ENCODE measurements at places on chromosomes 16 and 17.

DNA sequence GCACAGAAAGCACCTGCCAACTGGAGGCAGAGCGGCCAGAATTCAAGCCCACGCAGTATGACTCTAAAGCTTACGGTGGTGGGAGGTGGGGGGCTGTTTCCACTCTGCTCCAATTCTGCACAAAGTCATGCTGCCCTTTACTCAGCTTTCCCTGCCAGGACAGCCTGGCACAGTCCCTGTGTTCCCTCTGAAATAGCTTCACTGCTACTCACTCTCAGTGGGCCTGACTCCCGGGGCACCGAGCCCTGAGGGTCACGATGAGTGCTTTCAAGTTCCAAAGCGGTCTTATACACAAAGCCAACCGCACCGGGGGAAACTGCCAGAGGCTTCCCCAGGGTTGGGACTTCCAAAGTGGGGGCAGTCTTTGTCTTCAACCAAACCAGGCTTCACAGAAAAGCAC lies 306.1 kb upstream of the XYLT1 start:
- DNase-seq, result no peak

DNA sequence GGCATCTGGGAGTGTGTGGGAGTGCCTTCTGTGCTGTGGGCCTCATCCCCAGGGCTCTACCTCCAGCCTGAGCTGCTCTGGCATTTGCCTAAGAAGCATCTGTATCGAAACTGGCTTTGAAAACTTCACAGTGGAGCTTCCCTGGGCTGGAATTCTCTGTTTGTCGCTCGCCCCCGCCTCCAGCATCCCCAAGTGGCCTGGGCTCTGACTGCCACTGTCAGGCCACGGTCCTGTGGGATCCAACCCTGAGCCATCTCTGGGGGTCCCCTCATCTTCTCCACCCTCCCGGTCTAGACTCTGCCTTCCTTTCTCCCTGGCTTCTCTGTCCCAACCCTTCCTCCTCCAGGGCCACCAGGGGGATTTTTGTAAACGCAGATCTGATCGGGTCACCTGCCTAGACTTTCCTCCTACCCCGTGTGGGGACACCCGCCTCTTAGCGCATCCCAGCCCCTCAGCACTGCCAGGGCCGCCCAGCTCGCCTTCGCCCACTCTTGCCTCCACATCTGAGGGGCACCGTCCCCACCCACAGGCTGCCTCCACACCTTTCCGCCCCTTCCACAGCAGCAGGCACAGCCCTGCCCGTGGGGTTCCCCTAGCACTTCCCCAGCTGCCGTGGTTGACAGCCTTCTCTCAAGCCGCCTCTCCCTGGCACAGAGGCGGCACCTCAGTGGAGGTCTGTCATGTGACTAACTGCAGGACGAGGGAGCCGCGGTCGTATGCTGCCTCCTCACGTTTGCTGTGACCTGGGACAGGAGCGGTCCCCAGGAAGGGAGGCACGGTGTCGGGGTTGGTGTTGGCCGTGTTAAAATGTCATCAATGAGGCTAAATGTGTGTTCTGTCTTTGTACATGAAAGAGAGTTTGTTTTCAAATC lies 12.0 kb downstream of the TBC1D24 start:
- DNase-seq, result peak; percentile 61

- DNase-seq, result no peak
These were observed 168.0 kb downstream of the HS3ST3B1 start for GRCh38 chr17:14468858-14469257.

GRCh38 chr17:59884861-59885260 lies 7.9 kb downstream of the TUBD1 start:
- DNase-seq, result no peak

DNA sequence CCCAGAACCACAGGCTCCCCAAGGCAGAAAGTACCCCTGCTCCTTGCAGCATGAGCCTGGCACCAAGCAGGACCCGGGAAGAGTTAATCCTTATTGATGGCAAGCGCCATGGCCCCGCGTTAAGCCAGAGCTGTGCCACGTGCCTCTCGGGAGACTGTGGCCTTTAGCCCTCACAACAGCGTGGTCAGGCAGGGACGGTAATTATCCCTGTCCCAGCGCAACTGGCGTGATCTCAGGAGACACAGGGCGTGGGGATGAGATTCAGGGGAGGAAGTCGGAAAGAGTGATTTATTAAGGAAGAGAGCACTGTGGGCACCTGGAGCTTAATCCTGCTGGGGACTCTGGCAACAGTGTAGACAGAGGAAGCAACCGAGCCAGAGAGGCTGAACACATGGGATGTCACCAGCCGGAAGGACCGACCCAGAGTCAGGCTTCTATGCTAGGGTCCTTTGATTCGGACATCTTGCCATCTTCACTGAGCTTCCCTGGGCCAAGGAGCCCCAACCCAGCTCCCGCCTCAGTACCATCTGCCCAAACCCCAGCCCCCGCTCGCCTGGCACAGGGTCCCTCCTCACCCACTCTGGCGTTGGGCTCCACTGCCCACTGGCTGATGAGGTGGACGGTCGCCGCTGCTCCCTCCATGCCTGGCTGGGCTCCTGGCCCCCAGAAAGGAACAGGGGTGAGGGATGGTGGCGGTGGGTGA lies 16.9 kb downstream of the OTOP3 start:
- no peak for DNase-seq

DNA sequence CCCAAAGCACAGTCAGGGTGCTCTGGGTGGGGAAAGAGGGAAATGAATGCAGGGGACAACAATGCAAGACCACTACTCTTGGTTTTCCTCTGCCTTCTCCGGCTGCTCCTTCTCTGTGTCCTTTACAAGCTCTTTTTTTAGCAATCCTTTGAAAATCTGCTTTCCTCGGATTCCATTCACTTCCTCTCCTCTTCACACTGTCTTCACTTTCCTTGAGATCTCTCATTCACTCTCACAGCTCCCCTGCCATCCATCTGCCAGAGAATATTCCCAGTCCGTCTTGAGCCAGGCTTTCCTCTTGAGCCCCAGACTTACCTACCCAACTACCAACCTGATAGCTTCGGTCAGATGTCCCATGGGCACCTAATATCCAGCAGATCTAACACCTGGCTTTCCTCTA lies 11.0 kb upstream of the SPOP start:
- DNase-seq, result no peak

GRCh38 chr17:36934692-36935630 lies 2.3 kb upstream of the LHX1 start:
- DNase-seq, result no peak

- DNase-seq, result no peak
These were observed 336 bp upstream of the BMERB1 start for GRCh38 chr16:15434079-15434424.

GRCh38 chr17:65027305-65027704 lies 29.2 kb downstream of the GNA13 start:
- DNase-seq, result peak; percentile 30

GRCh38 chr17:6494239-6494941 lies 50.1 kb downstream of the PIMREG start:
- DNase-seq, result no peak

DNA sequence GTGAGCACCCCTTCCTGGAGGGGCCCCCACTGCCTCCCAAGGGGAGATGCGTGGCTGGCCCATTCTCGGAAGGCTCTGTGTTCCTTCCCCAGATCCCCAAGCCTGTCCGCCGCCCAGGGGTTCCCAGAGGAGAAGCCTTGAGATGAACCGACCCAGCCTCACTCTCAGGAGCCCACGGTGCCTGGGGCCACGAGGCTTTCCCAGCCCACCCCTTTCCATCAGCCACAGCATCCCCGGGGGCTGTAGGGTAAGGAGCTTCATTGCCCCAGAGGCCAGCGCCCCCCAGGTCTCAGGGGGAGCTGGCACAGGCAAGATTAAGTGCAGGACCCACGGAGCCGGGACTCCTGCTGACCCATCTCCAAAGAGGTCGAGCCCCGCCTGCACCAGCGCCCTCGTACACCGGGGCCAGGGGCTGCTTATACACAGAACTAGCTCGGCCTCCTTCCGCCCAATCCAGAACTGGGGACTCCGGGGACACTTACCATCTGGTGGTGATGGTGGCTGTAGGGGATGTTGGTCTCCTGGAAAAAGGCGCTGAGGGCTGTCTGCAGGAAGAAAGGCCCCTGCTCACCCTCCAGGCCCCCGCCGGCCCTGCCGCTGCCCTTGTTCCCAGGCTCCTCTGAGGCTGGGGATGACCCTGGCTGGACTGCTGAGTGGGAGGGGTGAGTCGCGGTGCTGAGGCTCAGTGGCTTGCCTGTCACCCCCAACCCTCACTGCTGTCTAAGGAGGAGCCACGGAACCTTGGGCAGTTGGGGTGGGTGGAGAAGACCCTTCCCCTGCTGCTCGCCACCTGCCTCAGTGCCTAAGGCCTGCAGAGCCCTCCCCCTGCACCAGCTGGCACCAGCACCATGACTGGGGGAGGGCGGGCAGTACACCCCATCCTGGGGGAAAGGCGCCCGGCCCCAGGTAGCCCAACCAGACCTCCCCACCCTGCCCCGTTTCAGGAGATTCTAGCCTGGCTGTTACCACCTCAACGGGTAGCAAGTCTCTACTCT lies 4.4 kb downstream of the UBALD1 start:
- no peak for DNase-seq

- DNase-seq, result no peak
These were observed 1373.3 kb upstream of the GOT2 start for GRCh38 chr16:60107437-60107836.

DNA sequence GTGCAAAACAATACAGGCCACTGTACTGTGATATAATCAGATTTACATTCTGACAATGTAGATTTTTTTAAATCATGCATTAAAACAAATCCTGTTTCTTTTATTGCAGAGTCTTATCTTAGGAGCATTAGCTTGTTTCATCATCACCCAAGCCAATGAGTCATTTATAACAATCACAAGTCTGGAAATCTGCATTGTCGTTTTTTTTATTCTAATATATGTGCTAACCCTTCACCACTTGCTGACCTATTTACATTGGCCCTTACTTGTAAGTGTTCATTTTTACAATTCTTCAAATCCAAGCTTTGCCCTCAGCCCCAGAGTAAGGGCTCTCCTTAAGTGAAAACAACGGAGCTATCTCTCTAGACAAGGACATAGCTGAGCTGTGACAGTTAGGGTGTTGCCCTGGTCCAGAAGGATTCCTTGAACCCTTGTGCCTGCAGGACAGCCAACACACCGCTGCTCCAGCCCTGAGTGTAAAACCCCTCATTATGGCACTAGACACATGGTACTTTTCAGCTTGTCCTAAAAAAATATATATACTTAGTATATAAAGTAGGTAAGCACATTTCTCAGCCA lies 3.7 kb downstream of the CMTM1 start:
- no peak for DNase-seq

DNA sequence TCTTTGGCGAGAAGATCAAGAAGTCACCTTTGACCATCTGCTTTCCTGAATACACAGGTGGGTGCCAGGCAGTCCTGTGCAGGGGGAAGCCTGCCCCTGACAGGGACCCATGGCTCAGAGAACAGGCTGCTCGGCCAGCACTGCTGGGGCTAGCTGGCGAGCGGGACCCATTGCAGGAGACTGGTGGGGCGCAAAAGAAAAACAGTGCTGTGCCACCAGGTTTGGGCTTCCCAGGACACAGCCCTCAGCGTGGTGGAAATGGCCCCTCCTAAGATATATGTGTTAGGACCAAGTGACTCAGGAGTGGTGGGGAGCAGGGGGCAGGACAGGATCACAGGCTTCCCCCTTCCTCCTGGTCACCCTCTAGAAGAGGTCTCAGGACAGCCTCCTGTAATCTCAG lies 73.9 kb downstream of the AMFR start:
- no peak for DNase-seq

- peak; percentile 43 for DNase-seq
These were observed 1.7 kb upstream of the NLRC3 start for GRCh38 chr16:3578610-3579551.

- DNase-seq, result no peak
These were observed 8.9 kb upstream of the RAPGEFL1 start for GRCh38 chr17:40168262-40168832.

- no peak for DNase-seq
These were observed 119.8 kb upstream of the CDH13 start for GRCh38 chr16:82506692-82507670.

GRCh38 chr17:55708175-55708974 lies 14.3 kb downstream of the TMEM100 start:
- no peak for DNase-seq

- DNase-seq, result no peak
These were observed 37.7 kb downstream of the DUSP14 start for GRCh38 chr17:37527249-37527851.

DNA sequence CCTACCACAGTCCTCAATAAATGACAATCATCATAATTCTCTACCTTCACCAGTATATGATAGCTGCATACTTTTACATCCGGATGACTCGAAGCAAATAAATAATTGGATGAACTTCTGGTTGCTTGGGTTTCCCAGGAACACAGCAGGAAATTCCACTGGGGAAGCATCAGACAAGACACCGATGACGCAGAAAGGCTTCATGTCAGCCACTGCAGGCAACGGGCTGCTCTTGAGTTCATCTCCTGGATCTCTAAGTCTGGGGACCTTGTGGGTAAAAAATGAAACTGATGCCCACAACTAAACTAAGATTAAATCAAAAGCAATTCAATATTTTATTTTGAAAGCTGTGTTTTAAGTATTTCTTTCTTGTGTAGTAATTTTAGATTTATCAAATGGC lies 472.1 kb upstream of the C16orf82 start:
- no peak for DNase-seq

- DNase-seq, result no peak
These were observed 73.0 kb downstream of the BCAS3 start for GRCh38 chr17:60750640-60751039.

DNA sequence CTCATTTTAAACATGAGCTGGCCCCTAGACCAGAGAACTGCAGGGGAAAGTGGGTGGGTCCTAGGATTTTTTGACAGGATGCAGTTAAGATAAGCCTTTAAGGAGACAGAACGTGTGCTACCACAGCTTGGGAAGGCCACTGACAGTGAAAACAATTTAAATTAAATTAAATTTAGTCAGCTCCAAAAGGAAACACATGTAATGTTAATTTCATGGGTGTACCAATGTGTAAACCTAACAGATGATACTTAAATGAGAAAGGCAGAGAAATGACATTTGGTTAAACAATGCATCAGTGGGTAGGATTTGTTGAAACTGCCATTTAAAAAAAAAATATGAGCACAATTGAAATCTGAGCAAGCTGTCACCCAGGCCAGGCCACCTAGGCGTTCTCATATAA lies 250.8 kb downstream of the XYLT1 start:
- DNase-seq, result no peak
